ENCODE measurements at places on chromosomes 13 and 19.

DNA sequence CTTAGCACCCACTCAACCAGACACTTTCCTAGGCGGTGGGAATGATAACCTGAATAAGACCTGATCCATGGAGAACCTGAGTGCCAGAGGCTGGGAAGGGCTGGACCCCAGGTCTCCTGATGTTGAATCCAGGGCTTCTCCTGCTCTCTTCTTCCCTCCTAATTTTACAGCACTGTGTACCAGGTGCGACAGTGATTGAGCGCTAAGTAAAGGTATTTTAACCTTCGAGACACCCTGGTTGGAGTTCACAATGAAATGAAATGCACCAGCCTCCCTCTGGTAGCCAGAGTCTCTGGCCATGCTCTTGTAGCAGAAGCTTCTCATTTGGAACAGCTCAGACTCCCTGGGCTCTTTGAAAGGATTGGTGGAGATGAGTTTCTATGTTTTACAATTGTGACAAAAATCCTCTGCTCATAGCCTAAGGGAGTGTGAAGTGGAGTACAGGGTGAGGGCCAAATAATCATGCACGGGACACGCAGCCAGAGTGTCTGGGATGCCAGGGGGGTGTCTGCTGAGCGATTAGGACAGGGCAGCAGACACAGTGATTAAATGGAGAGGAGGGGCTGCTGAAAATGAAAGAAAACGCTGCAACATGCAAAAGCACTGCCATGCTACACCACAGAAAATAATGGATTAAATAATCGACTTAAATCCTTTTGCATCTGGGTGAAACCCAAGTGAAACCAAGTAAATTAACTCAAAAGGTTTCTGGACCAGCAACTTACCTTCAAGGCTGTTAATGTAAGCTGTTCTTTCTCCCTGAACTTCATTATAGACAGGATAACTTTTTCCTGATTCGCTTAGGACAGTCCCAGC, 83.8 kb downstream of the FAM216B start:
- no peak for DNase-seq

GRCh38 chr13:99796175-99796819, 175.3 kb downstream of the ZIC5 start:
- DNase-seq = no peak

DNA sequence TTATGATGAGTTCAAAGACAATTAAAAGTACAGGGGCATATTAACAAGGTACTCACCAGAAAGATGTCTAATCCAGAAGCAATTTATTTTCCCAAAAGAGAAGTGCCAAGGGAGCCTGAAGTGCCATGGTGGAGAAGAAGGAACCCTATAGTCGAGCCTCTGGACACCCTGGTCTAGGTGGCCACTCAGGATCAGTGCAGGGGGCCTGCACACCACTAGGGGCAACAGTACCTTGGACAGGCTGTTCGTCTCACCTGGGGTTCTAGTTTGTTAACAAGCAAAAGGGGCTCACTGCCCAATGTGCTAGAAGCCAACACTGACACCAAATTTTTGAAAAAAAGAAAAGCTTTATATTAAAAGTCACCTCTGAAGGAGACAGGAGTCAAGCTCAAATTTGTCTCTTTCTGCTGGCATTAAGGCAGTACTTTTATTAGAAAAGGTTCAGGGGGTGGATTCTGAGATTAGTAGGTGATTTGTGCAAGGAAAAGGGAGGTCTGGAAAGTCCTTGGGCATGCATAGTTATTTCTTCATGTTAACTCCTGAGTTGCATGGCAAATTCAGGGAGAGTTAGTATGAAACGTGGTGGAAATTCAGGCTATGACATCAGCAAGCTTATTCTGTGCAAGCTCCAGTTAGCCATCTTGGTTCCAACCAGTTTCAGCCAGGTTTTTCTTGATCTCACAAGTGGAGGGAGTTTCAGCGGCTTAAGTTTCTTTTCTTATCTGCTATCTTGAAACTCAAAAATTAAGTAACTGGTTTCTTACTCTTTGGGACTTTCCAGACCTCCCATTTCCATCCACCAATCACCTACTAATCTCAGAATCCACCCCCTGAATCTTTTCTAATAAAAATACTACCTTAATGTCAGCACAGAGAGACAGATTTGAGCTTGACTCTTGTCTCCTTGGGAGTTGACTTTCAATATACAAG, 884 bp upstream of the CBY2 start:
- no peak for DNase-seq

DNA sequence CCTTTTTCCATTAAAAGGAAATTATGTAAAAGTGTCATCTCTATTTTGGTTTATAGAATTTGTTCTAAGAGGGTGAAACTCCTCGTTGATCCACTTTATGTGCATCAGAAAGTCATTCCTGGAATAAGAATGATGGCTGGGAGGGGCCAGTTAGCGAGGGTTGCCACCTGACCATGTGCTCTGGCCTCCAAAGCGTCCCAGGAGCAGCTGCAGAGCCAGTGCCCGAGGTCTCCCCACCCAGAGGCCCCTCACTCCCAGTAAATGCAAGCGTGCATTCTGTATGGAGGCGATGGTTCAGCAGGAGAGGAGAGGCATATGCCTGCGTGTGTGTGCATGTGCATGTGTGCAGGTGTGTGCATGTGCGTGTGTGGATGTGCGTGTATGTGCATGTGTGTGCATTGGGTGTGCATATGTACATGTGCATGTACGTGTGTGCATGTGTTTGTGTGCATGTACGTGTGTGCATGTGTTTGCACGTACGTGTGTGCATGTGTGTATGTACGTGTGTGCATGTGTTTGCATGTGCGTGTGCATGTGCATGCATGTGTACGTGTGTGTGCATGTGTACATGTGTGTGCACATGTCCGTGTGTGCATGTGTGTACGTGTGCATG, 345.8 kb downstream of the TEX29 start:
- no peak for DNase-seq

- peak; percentile 67 for DNase-seq
Observed at GRCh38 chr19:12757544-12758274, 6.1 kb downstream of the BEST2 start.

DNA sequence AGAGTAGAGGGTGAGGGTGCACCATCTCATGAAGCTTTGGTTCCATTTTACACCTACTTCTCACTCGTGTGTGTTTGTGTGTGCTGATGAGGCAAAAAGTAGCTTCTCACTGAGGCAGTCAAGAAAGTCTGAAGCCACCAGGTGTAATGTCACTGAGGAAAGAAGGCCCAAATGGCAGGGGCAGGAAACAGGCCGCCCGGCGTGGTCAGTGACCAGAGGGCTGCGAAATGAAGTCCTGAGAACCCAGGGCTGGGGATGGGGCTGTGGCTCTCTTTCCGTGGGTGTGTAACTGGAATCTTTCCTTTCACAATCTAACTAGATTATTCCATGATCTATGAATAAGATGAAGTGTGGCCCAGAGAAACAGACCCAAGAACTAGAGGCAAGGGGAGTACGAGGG, 25.5 kb upstream of the TFDP1 start:
- DNase-seq = no peak

- no peak for DNase-seq
Observed at GRCh38 chr19:20422216-20423205, 143.1 kb downstream of the ZNF737 start.

DNA sequence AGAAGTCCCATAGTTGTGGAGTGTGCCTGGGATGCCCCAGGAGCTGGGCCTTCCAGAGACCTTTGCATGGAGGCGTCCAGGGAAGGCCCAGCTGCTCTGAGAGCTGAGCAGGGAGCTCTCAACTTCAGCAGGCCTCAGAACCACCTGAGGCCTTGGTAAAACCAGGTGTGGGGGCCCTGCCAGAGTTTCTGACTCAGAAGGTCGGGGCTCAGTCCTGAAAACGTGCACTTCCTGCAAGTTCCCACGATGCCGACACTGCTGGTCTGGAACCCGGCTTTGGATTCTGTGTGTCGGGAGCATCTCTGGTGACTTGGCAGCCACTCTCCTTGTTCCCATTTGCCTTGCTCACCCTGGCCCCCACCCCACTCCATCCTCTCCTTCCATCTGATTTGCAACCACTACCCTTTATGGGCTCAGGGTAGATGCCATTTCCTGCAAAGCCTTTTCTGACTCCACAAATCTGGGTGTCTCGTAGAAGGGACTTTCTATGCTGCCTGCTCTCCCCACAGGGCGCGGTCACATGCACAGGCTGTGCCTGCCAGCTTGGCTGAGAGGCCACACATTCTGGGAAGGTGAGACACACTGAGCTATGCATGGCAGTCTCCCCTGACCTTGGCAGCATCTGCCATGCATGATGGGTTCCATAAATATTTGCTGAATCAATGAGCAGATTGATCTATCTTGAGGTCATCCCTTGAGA, 244.7 kb downstream of the COL4A1 start:
- no peak for DNase-seq

DNA sequence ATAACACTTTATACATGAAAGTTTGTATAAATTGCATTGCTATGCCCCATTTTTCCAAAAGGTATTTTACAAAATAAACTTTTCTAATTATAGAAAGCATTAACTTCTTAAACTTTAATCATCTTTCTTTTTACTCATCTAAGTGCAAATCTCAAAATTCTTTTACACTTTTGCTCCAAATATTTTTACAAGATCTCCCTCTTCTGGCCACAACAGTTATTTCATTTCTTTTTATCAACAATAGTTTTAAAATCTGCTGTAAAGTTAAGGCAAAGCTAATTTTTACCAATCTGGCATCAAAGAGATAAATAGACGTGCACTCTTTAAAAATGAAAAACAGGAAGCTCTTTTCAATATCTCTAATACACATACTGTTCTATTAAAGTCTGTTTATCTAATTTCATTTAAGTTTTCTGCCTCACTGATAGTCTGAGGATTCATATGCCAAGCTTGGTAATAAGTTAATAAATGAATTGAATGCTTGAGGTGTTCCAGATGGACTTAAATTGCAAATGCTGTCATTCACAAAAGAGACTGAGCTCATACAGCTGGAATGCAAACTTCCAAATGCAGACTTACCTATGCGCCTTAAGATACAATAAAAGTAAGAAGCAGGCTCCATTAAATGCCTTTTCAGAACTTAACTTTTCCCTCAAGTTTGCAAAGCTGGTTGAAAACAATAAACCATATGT, 583.0 kb upstream of the ATXN8OS start:
- DNase-seq = no peak
